Cortex of kidney (tissue), 1 donor: ENCODE measurements at places on chromosomes 1 and 21.

- DNase-seq: no peak
These were observed 322 bp downstream of the C1orf162 start for GRCh38 chr1:111474106-111474505.

GRCh38 chr21:41418956-41419680 lies 6.9 kb upstream of the MX1 start:
- no peak for DNase-seq

GRCh38 chr1:246631426-246631825 lies 65.2 kb downstream of the CNST start:
- DNase-seq: no peak

GRCh38 chr1:95086949-95087533 lies 14.3 kb upstream of the ALG14 start:
- no peak for DNase-seq

GRCh38 chr1:175413367-175413766 lies 220.8 kb upstream of the KIAA0040 start:
- DNase-seq: no peak

DNA sequence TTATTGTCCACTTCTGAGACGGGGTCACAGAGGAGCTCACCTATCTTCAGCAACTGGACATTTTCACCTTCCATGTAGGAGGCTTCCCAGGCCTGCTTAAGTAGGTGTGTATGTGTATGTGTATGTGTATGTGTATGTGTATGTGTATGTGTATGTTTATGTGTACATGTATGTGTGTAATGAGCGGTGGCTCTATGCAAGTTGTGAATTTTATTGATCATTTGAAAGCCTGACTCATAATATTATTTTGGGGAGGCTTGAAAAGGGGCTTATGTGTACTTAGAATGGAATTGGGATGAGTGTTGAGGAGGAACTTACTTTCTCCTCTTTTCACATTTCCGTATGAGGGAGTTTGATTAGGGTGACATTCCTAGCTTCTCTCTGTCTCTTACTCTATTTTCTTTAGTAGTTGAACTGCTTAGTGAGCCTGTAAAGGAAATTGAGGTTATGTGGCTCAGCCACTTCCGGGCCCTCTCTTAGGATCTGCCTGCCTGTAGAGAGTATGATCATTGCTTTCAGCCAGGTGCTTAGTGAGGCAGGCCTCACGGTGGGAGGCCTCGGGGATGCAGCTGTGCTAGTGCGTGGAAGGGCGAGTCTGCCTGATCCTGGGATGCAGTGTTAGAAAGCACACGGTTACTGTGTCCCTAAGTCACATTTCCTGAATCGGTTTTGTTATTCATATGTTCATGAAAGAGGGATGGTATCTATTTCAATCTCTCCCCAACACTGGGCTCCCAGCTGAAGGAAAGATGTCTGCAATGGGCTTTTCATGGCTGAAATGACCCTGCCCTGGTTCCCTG lies 61.0 kb downstream of the IER5 start:
- no peak for DNase-seq

DNA sequence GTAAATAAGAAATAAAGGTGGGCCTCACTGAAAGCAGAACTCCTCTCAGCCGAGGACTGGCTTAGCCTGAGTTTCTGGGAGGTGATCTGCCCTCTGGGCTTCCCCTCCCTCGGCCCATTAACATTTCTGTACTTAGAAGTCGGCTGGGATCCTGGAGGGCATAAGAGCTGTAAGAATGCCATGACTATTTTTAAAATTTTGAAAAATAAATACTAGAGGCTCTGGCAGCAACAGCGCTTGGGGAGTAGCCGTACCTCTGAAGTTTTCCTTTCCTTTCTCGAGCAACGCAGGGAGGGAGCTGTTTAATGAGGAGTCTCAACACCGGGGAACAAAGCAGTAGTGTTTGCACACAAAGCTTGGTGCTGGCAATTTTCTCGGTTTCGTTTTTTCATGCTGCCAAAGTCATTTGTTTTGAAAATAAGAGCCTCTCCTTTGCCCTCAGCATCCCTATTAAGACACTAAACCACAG lies 498.7 kb downstream of the SMYD3 start:
- DNase-seq: no peak

GRCh38 chr1:156160000-156160742 lies 6.8 kb downstream of the SEMA4A start:
- DNase-seq: no peak

GRCh38 chr1:41591891-41592290 lies 107.4 kb upstream of the EDN2 start:
- DNase-seq: no peak

GRCh38 chr1:201302163-201303152 lies 19.2 kb downstream of the PKP1 start:
- DNase-seq: no peak

DNA sequence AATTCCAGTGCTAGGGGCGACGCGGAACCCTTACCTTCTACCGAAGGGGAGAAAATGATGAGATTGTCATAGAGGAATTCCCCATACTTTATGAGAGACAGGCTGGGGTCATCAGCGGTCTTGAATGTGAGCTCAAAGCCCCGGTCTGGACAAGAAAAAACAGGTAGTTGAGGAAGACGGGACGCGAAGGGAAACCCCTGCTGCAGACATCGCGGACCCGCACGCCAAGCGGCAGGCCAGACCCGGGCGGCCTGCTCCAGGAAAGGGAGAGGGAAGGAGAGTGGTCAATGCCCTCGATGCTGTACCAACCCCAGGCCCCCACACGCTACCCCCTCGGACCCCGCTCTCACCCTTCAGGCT lies 342 bp downstream of the DDOST start:
- DNase-seq: no peak

- DNase-seq: no peak
These were observed 220.0 kb downstream of the FGGY start for GRCh38 chr1:59516881-59517280.

DNA sequence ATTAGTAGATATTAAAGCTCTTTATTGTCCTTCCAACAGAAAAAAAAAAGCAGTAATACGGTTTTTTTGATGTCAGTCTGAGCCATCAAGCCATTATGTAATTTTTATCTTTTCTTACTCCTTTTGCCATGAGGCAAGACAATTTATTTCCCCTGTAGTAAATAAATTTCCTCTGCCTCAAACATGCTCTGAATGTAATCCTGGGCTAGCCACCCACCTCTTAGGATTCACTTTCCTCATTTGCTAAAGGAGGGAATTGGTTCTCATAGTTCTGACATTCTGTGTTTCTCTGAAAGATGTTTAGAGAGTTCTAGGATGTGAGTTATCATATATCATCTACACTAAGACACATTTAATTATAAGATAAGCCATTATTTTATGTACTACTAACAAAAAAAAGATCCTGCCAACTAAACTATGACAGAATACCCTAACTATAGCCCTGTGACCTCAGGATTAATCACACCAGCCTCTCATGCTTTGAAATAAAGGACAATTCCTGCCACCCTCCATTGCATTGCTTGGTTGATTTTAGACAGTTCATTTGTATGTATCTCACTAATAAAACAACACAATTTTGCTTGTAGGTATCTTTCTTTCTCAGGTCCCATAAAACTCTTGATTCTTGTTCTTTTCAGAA lies 34.0 kb upstream of the RAP1A start:
- no peak for DNase-seq

DNA sequence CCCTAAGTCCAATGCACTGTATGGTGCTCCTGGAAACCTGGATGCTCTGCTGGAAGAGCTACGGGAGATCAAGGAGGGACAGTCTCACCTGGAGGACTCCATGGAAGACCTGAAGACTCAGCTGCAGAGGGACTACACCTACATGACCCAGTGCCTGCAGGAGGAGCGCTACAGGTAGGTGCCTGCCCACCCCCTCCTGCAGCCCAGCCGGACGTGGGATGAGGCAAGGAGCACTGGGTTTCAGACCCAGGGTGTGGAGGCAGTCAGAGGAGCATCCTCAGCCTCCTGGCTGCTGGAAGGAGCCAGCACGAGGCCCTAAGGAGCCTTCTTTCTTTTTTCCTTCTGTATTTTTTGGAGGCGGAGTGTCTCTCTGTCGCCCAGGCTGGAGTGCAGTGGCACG lies 42.0 kb downstream of the TMCC2 start:
- DNase-seq: no peak

GRCh38 chr1:94827434-94827833 lies 7.3 kb downstream of the SLC44A3 start:
- no peak for DNase-seq
